ENCODE measurements at places on chromosomes 11 and 22. TPM values are rescaled to one million over a fixed set of nuclear protein-coding genes. Genes with fewer than 3 reads are reported as not detected.
A peak's percentile ranks its signal among the peaks of the same experiment; 100 is the strongest.

Gene MS4A3
- 0.82 TPM for total RNA-seq

Gene APOL5
- total RNA-seq = not detected

Gene NRIP3
- total RNA-seq = 16.7 TPM

Gene NUDT8
- total RNA-seq = 2.4 TPM

Gene POU2AF3
- total RNA-seq = 0.73 TPM

Gene CDON
- 35.1 TPM for total RNA-seq

GRCh38 chr11:92246630-92247029 lies 22.0 kb downstream of the FAT3 start:
- no peak for DNase-seq

- DNase-seq = no peak
These were observed 1.7 kb upstream of the HPX start for GRCh38 chr11:6442441-6442840.

DNA sequence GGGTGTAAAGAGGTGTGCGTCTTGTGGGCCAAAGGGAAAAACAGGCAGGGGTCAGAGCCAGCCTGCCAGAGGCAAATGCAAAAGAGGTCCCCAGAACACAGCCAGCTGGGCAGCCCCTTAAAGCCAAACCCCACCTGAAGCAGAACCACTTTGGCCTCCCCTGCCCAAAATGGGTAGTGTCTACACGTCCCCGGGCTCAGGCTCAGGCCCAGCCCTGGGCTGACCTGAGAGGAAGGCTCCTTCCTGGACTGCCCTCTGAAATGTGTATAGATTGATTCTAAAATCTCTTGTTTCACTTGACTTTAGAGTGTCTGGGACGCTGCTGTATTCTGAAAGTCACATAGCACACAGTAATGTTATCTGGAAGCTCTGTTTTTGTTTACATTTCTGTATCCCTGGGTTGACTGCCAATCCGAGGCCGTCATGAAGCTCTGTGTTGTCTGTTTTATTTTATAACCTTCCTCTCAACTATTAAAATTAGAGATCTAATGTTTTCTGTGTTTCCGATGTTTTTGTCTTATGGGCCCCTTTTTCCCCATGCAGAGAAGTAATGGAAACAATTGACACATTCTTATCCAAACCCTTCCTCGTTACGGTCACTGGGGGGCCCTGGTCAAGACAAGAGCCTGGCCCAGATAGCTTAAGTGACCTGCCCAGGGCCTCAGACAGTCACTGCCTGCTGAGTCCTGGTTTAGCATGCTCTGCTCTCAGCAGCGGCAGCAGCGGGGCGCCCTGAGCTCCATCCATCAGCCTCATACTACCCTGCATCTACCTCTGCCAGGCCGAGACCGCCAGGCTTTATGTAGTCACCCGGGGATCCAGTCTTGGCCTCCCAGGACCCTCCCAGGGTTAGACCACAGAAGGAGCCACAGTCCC lies 10.1 kb downstream of the OVOL1 start:
- no peak for DNase-seq

DNA sequence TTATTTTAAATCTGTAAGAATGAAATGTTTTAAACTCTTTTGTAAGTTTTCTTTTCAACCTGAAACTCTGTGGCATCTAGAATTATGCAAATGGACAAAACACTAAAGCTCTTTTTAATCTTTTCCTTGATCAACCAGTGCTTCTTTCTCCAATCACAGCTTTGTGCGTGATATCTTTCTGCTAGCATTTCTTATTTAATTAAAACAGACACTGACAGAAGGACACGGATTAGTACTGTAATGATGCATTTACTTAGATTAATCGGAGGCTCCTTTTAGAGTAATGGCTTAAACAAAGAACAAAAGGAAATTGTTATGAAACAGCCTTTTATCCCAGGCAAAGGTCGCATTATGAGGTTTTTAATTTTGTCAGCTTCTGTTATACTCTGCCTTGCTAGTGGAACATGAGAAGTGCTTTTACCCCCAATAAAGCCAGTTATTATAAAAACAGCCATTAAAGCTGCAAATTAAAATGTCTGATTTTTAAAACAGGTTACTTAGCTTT lies 48.5 kb upstream of the SOX6 start:
- no peak for DNase-seq

- DNase-seq = no peak
These were observed 72.7 kb downstream of the AMBRA1 start for GRCh38 chr11:46520971-46521745.

DNA sequence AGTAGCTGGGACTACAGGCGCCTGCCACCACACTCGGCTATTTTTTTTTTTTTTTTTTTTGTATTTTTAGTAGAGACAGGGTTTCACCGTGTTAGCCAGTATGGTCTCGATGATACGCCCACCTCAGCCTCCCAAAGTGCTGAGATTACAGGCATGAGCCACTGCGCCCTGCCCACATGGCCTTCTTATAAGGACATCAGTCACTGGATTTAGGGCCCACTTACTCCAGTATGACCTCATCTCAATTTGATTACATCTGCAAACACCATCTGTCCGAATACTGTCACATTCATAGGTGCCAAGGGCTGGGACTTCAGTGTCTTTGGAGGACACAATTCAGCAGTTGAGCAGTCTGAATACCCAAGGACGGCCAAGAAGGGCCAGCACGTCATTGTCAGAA lies 8.2 kb upstream of the PRR5 start:
- DNase-seq = no peak

- DNase-seq = peak; percentile 63
These were observed 4.9 kb downstream of the PLXNB2 start for GRCh38 chr22:50302564-50302963.

- peak; percentile 13 for DNase-seq
These were observed 232.9 kb downstream of the DLG2 start for GRCh38 chr11:85394283-85394682.

DNA sequence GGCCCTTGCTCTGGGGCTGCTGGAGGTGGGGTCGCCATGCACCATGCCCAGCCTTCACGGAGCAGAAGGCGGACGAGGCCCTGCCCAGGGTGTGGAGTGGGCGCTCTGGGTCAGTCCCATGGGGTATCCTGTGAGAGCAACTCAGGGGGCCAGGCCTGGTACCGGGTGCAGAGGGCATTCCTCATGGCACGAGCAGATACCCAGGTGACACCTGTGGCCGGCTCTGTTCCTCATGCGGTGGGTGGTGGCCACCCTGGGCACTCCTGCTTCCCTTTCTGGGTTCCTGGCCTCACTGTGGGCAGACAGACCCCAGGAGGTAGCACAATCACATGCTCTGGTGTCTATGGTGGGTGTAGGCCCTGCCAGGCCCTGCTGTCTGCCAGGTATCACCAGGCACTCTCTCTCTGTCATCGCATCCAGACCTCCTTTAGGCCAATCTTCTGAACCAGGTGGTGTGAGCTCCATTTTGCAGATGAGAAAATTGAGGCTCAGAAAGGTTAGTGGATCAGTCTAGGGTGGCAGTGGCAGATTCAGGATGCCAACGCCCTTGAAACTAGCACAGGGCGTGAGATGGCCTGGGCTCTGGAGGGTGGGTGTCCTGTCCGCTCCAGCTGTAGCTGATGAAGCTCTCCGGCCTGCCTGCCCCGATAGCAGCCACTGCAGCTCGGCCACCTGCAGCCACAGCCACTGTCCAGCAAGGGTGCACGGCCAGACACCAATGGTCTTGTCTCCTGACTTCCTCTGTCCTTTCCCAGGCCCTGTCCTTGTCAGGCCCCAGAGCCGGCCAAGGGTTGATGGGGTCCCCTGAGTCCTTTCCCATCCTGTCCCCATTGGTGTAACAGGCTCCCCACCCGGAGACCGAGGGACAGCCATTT lies 15.1 kb downstream of the DGKZ start:
- DNase-seq = no peak
